ENCODE measurements at places on chromosomes 7 and 10.
A peak's percentile ranks its signal among the peaks of the same experiment; 100 is the strongest.

DNA sequence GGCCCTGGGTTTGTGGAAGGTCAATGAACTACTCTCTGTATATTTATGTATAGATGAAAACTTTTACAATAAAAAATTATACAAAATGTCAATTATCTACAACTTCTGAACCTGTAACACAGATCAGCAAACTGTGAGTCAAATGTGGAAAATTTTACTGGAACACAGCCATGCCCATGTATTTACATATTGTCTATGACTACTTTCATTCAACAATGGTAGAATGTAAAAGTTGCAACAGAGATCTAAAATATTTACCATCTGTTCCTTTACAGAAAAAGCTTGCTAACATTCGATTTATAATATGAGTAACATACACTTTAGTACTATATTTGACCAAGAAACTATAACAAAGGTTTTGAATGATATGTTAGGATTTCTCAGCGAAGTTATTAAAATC, 481.6 kb downstream of the PARD3 start:
- DNase-seq: no peak

DNA sequence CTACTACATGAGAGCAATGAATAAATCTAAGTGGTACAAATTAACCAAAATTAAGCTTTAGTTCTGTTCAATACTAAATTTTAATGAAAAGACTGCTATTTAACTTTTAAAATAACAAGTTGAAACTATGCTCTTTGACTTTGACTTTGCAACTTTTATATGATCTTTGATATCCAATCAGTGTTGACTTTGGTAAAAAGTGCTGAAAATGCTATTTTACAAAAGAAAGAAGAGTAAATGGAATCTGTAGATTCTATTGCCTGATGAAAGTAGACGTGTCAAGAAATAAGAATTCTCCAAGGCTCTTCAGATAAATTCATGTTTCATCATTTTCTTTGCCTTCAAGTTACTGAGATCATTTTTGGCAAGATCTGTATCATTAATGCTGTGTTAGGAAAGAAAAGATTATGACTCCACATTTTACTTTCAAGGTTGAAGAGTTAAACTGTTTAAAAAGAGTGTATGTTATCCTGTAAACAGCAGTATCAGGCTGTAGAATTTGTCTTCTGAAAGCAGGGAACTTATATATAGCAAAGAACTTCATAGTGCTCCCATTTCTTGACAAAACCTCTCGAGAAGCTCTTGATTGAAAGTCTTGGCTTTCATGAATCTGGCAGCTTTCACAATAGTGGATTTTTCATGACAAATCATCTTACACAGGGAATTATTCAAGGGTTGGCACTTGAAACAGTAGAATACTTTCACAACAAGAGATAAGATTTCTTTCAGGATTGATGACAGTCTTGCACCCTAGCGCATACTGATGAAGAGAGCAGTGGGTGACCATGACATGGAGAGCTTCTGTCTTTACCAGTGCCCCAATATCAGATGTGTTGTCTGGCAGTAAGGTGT, 72.1 kb downstream of the PTEN start:
- DNase-seq: no peak

- peak; percentile 3 for DNase-seq
Measured at GRCh38 chr7:7183061-7183837, 905 bp downstream of the C1GALT1 start.

- no peak for DNase-seq
Measured at GRCh38 chr10:110265573-110266193, 39.0 kb downstream of the SMNDC1 start.

GRCh38 chr10:109030581-109031210, 892.6 kb downstream of the XPNPEP1 start:
- DNase-seq: no peak

- no peak for DNase-seq
Measured at GRCh38 chr7:42471573-42472174, 234.7 kb upstream of the GLI3 start.

GRCh38 chr10:45673074-45673648, 589 bp upstream of the ZFAND4 start:
- DNase-seq: no peak

DNA sequence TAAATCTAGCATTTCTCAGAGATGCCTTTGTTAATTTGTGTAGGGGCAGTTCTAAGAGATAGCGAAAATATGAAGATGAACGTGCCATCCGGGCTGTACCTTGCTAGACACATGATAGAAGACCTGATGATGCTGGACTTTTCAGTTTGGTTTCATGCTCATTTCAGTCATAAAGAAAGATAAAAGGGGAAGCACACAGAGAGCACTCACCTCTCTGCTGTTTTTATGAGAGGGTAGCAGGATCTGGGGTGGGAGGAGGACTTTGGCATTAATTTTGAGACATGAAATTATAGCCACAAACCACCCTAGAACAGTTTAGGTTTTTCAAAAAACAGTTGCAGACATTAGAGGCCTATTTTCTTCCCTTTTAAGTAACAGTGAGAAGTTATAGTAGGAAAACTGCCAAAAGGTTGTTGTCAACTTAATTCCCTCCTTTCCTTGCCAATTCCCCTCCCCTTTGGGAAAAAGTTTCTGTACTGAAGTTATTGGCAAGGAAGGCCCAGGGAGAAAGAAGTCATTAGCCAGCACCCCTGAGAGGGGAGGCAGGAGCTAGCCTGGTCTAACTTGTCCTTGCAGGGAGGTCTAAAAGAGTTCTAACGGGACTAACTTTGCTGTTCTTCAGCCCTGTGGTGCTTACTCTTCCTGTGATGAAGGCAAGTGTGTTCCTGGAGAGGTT, 2.6 kb downstream of the ST7 start:
- DNase-seq: no peak

DNA sequence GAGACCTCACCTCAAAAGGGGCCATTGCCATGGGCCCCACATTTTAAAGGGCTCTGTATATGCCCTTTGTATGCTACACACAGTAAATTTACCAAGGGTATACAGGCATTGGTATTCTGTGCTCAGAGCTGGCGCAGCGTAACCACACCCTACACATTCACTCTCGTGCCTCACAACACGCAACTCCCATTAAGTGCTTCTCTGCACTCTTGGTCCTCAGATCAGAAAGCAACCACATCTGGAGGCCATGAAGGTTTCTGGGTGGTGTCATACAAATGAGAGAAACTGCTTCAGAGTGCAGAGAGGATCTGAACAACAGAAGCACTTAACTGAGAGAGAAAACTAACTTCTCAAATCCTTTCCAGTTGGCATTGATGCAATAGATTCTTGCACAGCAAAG, 9.4 kb upstream of the CACUL1 start:
- no peak for DNase-seq

- DNase-seq: no peak
Measured at GRCh38 chr7:131188367-131189339, 139.0 kb upstream of the MKLN1 start.

- DNase-seq: no peak
Measured at GRCh38 chr7:10780400-10780747, 193.3 kb upstream of the PHF14 start.

GRCh38 chr10:129320340-129320739, 146.7 kb upstream of the MGMT start:
- no peak for DNase-seq

DNA sequence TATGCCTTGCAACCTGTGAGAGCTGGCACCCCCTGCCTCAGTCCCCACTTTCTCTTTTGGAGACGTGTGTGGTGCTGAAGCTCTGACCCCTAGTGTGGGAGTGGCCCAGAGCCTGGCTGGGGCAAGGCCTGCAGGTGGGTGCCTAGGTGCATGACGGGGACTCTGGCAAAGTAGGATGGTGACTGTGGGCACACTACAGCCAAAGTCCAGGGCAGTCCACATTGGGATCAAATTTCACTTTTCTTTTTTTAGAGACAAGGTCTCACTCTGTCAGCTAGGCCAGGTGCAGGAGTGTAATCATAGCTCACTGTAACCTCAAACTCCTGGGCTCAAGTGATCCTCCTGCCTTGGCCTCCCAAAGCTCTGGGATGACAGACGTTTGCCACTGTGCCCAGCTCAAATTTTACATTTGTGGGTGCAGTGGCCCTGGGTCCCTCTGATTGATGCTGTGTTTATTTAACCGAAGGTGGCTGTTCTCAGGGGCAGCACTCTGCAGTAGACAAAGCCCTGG, 52.3 kb downstream of the NEURL1 start:
- no peak for DNase-seq

- no peak for DNase-seq
Measured at GRCh38 chr7:132065989-132066603, 509.7 kb upstream of the PODXL start.
